Caudate nucleus (tissue), 63 donors: ENCODE measurements at places on chromosomes 6 and 20.
A peak's percentile ranks its signal among the peaks of the same experiment; 100 is the strongest.

DNA sequence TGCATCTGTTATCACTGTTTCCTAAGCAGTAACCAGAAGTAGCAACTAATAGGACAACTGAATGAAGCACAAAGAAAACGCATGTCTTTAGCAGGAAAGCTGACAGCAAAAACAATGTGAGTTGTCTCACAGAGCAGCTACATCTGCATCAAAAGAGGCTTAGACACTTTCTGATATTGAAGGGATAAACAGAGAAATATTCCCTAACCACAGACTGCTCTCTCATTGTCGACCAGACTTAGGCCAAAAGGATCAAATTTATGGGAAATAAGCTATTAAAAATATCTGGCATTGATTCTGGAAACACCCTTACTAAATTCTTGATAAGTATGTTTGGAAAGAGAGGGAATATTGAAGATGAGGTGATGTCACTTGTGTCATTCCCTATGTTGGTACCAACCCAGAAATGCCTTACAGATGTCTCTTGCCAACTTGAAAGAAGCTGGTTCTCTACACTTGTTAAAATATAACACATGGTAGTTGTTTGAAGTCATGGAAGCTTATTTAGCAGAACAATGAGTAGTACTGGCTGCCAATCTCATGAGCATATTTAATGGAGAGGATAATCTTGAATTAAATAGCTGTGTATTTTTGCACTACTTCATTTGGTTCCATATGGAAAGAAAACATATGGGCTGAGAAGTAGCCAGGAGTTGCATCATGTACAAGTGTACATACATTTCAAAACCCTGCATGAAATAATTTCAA is 929.3 kb upstream of the MAN1A1 start:
- DNase-seq: no peak

DNA sequence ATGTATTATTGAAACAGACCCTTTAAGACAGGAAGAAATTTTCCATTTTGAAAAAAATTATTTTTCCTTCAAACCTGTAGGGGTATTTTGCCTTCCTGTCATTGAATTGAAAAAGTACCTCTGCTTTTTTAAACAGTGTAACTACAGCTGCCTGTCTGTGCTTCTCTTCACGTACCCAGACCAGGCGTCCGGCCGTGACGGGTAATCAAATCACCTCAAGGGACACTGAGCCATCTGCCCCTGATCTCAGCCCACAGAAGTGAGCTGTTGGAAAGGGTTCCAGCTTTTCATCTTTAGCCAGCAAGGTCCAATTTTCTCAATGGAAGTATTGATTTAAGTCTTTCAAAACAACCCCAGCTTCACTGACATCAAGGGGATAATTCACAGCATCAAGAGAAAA is 58.0 kb downstream of the SLC35D3 start:
- no peak for DNase-seq

DNA sequence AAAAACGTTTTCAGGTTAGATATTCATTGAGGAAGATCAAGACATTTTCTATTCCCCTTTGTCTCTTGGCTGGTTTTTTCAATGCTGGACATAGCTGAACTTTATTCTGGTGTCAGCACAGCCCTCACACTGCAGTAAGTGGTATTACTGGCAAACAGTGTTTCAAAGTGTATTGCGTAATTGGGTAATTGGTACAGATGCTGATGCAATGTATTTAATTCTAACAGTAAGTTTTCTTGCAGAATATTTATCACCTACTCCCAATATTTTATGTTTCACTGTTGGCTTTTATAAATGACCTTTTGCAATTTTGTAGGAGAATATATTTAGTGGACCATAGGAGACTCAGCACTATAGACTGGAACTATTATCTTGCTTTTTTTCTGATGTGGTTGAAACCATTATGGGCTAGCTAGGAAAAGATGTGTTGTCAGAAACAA is 287.6 kb upstream of the SOX4 start:
- DNase-seq: no peak

DNA sequence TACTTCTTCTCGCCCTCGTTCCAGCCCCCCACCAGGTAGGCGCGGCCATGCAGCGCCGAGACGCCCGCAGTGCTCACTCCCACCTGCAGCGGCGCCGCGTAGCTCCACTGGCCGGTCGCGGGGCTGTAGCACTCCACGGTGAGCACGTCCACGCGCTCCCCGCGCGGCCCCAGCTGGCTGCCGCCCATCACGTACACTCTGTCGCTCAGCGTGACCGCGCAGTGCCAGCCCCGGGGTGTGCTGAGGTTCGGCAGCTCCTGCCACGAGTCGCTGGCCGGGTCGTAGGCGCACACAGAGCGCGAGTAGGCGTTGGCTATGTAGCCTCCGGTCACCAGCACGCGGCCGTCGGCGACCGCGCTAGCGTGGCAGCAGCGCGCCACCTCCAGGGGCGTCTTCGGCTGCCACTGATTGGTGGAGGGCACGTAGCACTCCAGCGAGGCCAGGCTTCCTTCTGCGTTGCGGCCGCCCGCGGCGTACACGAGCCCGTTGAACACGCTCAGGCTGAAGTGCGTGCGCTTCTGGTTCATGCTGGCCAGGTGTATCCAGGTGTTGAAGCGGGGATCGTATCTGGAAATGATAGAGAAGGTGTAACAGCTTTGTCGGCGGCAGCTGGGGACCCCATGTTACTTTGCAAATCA is 13.7 kb downstream of the KLHL31 start:
- peak; percentile 64 for DNase-seq

- DNase-seq: no peak
These were observed 55.0 kb downstream of the KIF13A start for GRCh38 chr6:17932330-17932852.

DNA sequence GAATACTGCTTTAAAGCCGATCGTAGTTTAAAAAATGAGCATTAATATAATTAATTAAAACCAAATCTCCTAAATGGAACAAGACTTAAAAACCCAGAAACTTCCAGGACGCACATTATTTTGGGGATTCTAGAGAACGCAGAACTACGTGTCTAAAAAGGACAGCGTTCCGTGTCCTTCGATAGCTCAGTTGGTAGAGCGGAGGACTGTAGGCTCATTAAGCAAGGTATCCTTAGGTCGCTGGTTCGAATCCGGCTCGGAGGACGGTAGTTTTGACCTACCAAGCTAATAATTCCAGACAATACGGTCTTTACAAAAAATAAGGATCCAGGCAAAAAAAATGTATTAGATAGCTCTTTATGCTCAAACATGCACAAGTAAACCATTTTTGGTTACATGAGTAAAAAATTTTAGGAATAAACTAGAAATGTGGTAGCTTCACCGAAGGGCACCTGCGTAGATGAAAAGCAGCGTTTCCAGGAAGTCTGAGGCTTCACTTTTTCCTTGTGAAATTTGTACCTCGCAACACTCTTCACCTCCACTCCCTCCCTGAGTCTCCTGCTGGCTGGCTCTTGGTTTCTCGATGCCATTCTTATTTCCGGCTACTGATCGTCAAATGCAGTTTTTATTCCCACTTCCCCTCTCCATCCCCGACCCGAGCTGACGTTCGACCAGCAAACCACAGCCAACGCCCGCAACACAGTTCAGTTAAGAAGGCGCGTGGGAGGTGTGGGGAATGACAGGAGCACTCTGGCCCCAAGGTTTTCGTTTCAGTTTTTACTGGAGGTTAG is 19.6 kb upstream of the ABT1 start:
- no peak for DNase-seq

GRCh38 chr6:11909696-11910132 is 102.4 kb upstream of the HIVEP1 start:
- no peak for DNase-seq

- no peak for DNase-seq
These were observed 55.0 kb downstream of the BCKDHB start for GRCh38 chr6:80161434-80161833.

DNA sequence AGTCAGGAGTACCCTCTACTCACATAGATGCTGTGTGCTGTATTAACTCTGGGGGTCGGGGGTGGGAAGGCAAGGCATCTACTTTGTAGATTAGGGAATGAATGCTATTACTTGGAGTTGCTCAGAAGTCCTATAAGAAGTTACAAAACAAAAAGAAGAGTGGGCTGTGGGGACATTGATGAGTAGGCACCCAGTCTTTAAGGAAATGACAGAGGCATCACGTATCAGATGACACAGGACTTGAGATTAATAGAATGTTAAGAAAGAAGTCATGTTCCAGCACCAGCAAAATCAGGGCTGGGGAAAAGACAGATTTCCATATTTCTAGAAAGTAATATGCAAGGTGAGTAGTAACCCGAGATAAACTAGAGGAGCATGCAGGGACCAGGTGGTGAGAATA is 19.0 kb upstream of the STXBP5 start:
- DNase-seq: no peak

- peak; percentile 15 for DNase-seq
These were observed 37.0 kb downstream of the MAK start for GRCh38 chr6:10801224-10801848.

DNA sequence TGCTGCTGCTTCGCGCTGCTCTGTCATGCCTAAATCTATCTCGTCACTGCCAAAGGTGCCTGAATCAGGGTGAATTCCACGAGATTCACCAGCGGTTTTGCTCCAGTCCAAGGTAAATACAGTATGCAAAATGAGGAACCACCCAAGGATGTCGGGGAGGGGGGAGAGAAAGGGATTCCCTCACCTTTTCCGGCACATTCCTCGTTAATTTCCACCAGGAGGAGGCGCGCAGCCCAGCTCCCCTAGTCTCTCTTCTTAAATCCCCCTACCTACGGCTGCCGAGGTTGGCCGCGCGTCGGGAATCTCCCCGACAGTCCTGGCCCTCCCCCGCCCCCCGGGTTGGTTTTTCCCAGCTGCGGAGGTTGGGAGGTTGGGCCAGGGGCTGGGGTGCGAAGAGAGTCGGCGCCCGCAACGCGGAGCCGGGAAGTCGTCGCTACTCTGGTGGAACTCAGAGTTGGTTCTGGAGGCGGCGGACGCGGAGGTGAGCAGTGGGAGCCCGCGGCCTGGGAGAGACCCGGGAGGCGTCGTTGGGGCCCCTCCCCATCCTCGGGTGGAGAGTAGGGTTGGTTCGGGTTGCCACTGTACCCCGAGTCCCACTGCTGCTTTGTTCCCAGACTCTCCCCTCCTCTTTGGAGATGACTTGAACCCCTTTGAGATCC is at the start of gene TPBG:
TSS of gene TPBG (plus strand) at position 390 of the 659 bp plus-strand sequence. CDS start 1,145 bp downstream, outside the sequence.
- no peak for DNase-seq
